Foreskin fibroblast (primary cell): ENCODE measurements at places on chromosomes 3 and 15.

DNA sequence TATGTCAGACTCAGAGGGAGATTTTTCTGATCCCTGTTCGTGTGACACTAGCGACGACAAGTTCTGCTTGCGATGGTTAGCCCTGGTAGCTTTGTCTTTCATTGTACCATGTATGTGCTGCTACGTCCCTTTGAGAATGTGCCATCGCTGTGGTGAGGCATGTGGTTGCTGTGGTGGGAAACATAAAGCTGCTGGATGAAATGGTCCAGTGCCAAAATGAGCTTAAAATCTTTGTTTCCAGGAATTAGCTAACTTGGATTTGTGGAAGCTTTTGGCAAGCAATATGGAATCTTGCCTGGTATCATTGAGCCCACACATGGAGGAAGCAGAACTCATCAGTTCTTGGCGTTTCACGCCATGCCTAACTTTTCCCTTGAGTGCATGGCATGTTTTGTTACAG lies 98.8 kb downstream of the SPRED1 start:
- DNase-seq: no peak

GRCh38 chr3:140552403-140552802 lies 125.5 kb upstream of the TRIM42 start:
- DNase-seq: no peak

DNA sequence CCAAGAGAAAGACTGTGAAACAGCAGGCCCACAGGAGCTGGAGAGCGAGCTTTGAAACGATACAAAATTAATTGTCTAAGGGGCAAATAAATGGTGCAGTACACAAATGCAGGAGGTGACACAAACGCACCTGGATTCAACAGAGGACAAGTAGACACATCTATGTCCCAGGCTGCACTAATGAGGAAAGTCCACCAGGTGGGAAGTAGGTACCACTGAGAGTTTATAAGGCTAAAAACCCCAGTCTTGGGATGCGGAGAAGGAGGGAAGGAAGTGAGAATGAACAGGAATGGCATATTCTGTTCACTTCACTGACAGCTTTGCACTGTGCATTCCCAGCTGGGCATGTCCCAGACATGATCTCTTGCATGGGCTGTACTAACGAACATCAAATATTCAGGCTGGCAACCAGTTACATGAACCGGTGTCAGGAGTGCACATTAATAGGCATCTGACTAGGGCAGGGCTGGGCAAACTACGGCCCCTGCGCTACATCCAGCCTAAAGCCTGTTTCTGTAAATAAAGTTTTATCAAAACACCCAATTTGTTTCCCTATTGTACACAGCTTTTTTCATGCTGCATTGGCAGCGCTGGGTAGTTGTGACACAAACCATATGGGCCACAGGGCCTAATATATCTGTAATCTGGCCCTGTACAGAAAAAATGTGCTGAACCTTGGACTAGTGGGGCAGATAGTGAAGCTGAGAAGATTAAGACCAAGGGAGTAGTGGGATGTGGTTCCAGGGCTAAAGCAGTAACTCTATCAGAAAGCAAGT lies 107.0 kb downstream of the IGF2BP2 start:
- peak; percentile 68 for DNase-seq

GRCh38 chr15:72006382-72006781 lies 111.6 kb downstream of the MYO9A start:
- no peak for DNase-seq
